ENCODE measurements at places on chromosomes 2 and 18.

GRCh38 chr2:50490991-50491390 lies 540.9 kb downstream of the NRXN1 start:
- no peak for DNase-seq

DNA sequence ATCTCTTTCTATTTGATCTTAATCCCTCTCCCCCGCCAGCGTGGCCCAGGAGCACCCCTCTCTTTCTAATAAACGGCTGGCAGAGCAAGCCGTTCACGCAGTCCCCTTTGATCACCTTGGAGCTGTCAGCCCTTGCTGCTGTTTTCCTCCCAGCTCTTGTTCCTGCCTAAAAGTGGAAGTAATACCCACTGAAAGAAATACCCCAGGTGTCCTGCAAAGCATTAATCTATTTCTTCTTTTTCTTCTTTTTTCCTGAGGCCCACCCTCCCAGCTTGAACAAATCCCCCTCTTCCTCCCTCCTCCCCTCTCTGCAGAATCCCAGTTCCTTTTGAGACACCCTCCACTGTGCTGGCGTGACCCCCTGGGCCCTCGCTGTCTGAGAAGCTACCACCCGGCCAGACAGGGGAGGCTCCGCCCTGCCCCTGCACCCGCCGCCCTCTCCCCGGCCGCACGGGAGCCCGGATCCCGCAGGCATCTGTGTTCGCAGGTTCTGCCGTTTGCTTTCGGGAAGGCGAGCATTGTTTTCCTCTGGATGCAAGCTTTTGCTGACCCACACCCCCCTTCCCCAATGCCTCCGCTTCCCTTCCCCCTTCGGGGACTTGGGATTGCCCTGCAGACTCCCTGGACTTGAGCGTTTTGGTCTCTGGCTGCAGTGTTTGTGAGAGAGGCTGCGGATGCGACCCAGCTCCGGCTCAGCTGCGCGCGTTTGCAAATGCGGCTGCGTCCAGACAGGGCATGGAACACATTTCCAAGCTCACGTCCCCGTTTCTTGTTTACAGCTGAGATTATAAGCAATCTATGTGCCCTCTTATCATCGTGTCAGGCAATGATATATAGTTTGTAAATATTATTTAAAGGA lies 631.5 kb downstream of the NYAP2 start:
- no peak for DNase-seq

GRCh38 chr2:114128263-114128662 lies 238.4 kb downstream of the ACTR3 start:
- no peak for DNase-seq

DNA sequence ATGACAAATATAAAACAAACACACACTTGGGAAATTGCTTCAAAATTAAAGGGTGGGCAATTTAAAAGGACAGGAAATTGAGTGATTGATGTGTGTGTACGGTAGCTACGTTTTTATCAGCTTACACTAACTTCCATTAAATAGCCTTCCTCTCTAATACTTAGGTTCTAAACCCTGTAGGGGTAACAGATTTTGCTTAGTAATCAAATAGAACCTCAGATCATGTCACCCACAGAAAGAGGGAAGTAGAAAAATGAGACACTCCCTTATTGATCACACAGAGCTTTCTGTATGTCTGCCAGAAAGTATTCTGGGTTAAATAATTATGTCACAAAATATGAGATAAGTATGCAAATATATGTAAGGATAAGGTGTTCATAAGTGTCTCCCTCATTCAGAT lies 93.3 kb downstream of the ICA1L start:
- DNase-seq = no peak

- no peak for DNase-seq
These were observed 330.9 kb downstream of the DCC start for GRCh38 chr18:52670896-52671295.

DNA sequence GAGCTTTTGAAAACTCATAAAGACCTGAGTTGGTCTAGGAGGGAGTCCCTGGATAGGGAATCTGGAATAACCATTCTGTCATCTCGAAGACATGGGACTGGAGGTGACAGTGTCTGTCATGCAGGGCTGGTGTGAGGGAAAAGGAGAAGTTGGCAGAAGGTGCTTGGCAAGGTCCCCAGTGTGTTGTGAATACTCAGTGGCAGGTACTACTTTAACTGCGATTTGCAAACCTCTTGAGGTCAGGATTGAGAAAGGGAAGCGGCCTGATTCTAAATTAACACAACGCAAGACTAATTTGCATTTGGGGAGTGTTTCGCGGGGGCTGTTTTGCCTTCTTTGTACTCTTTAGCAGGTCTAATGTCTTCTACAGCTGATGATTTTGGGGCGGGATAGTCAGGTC lies 77.0 kb upstream of the TMEM200C start:
- no peak for DNase-seq

DNA sequence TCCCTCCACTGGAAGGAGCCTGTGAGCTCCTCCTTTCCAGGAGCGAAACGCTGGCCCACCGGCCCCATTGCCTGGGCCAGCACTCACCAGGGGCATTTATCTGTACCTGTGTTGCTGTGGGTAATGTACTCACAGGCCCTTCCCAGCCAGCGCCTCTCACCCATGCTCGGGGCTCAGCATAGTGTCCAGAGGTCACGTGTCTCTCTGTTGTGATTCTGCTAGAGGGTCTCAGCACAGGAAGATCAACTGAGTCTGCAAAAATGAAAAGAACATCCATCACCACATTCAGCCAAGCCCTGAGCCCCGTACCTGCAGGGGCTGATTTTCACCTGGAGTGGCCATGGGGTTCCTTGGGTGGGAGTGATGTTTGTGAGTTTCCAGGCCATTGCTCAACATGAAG lies 103.1 kb upstream of the TPO start:
- no peak for DNase-seq

- no peak for DNase-seq
These were observed 132.9 kb downstream of the FMNL2 start for GRCh38 chr2:152467677-152468410.

DNA sequence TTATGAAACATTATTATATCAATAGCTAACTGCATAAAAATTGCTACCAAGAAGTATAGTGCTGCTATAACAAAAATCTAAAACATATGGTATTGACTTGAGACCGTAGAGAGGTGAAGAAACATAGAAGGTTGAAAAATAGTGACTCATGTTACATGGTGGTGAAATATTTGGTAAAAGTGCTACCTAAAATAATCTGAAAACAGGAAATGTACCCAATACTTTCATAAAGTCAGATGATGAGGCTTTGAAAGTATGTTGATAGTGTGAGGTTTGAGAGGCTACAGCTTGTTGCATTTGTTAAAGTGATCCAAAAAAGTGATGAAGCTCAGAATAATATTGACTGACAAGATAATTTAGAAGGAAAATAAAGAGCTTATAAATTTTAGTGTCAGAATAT lies 718.7 kb upstream of the SLC8A1 start:
- no peak for DNase-seq

- DNase-seq = no peak
These were observed 84.4 kb downstream of the ARHGEF4 start for GRCh38 chr2:130921164-130921476.

- no peak for DNase-seq
These were observed 1106.6 kb upstream of the FAM98A start for GRCh38 chr2:34705551-34706247.

DNA sequence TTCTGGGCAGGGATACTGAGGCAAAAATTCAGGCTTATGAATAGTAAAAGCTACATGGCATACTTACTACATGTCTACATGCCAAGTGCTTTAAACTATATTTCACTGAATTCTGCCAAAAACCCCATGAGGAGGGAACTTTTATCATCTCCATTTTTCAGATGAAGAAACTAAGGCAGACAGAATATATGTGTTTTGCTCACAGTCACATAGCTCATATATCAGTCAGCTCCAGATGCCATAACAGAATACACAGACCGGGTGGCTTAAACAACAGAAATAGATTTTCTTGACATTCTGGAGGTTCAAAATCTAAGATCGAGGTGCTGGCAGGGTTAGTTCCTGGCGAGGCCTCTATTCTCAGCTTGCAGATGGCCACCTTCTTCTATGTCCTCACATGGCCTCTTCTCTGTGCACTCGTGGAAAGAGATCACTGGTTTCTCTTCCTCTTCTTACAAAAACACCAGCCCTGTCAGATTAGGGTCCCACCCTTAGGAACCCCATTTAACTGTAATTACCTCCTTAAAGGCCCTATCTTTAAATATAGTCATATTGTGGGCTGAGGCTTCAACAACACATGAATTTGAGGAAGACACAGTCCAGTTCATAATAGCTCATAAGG lies 27.1 kb upstream of the CREB1 start:
- no peak for DNase-seq

DNA sequence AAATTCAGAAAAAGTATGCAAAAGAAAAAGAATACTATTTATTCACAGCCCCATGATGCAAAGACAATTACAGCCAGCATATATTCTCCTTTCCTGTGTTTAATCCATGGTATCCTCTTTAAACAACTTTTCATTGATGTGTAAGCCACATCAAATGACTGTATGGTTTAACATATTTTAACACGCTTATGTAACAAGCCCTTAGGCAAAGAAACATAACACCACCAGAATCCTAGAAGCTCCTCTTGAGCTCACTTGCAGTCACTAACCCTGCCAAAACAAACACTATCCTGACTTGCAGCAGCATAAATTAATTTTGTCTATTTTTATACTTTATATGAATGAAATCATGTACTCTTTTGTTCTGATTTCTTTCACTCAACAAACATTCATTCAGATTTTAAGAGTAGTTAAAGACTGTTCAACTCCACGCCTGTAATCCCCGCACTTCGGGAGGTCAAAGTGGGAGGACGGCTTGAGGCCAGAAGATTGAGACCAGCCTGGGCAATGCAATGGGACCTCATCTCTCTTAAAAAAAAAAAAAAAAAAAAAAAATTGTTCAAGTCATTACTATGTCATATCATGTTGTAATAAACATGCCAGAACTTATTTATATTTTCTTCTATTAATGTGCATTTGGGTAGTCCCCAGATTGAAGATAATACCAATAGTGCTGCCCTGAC lies 226.3 kb downstream of the NBAS start:
- no peak for DNase-seq

DNA sequence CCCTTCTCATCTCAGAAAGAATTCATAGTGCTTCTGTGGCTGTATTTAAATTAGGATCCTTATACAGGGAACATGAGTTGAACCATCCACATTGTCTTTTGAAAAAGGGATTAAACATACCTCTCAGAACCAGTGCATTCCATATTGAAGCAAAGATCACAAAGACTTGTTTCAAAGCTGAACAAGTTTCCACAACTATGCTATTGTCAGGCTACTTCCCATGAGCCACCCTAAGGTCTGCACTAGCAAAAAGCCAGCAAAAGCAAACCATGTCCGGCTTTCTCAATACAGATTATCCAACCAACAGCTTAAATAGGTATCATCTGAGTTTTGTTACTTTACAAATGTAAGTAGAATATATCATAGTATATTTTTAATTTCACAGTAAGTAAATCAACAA lies 78.1 kb downstream of the SCG2 start:
- no peak for DNase-seq

- DNase-seq = no peak
These were observed 352.4 kb downstream of the LRP1B start for GRCh38 chr2:141778315-141778835.

DNA sequence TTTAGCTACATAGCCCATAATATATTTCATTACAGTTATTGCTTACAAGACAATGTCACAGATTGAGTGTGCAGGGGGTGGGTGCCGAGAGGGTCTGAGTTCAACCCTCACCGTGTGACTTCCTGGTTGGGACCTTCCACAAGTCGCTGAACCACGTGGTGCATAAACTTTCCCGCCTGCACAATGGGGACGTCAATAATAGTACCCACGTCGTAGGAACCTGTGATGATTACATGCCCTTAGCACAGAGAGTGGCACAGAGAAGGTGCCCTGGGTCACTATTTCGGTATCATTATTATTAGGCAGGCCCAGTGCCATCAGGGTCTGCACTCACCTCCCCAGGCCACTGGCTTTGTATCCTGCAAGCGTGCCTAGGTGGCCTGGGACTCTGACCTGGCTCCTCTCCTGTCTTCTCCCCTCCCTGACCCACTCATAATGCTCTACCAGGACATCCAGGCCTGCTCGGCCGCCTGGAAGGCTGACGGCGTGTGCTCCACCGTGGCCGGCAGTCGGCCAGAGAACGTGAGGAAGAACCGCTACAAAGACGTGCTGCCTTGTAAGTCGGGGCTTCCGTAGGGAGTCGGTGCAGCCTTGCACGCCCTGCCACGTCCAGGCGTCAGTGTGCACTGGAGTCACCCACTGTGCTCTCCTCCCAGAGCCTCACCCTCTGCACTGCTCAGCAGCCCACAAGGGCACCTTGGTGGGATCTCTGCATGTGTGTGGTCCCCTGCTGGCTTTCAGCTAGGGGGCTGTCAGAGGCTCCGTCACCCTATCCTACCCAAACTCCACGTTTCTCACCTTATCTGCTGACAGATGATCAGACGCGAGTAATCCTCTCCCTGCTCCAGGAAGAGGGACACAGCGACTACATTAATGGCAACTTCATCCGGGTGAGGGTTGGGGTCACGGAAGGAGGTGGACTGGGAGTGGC lies 2.8 kb downstream of the PTPN18 start:
- DNase-seq = no peak

DNA sequence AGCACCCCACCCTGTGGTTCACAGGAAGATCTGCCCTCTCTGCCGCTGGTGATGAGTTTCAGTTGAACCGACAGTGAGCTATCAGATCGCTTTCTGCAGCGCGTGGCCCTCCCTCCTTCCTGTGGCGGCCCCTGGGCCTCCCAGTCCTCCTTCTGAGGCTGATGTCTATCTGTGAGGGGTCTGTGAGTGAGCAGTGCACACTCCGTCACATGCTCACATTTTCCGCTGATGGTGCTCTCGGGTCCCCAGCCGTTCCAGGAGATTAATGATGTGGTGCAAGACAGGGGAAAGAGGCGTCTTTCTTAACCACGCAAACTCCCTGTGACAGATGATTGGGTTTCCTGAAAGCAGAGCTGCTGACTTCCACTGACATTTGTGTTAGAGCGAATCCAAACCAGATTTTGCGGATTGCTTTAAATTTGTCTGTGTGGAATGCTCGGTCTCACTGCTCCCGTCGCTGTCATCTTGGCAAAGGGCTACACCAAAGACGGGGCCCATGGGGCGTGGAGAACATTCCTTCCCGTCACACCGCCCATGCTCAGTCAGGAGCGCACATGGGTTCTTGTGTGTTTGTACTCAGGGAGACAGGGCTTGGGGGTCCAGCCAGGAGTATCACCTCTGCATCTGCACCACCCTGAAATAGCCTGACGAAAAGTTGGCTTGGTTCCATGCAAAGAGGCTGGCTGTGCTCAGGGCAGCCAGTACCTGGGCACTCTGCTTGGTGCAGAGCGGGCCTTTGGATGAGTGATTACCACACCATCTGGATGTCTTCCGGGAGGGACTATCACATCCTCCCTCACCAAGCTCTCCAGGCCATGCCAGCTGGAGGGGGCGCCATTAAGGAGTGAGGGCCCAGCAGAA lies 154.7 kb upstream of the HS6ST1 start:
- DNase-seq = no peak

- no peak for DNase-seq
These were observed 782 bp downstream of the FAM228B start for GRCh38 chr2:24123922-24124580.

Data from stimulated activated CD8-positive, alpha-beta memory T cell treated with anti-CD3 and anti-CD28 coated beads, Interleukin-4, amount 100 ng/mL, for 4 hours (primary cell).